ENCODE measurements at places on chromosomes 3 and 15.
A peak's percentile ranks its signal among the peaks of the same experiment; 100 is the strongest.

GRCh38 chr15:98963444-98963843, 44.1 kb downstream of the PGPEP1L start:
- no peak for DNase-seq

GRCh38 chr3:63975723-63976122, 47.6 kb downstream of the PSMD6 start:
- no peak for DNase-seq

DNA sequence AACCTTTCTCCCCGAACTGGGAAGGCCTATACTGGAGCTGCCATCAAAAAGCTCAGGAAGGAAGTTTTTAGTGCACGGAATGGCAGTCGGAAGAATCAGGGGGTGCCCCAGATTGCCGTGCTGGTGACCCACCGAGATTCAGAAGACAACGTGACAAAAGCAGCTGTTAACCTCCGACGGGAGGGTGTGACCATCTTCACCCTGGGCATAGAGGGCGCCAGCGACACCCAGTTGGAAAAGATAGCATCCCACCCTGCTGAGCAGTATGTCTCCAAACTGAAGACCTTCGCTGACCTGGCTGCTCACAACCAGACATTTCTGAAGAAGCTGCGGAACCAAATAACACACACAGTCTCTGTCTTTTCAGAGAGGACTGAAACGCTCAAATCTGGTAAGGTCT, 48.2 kb downstream of the COL6A6 start:
- DNase-seq: no peak

DNA sequence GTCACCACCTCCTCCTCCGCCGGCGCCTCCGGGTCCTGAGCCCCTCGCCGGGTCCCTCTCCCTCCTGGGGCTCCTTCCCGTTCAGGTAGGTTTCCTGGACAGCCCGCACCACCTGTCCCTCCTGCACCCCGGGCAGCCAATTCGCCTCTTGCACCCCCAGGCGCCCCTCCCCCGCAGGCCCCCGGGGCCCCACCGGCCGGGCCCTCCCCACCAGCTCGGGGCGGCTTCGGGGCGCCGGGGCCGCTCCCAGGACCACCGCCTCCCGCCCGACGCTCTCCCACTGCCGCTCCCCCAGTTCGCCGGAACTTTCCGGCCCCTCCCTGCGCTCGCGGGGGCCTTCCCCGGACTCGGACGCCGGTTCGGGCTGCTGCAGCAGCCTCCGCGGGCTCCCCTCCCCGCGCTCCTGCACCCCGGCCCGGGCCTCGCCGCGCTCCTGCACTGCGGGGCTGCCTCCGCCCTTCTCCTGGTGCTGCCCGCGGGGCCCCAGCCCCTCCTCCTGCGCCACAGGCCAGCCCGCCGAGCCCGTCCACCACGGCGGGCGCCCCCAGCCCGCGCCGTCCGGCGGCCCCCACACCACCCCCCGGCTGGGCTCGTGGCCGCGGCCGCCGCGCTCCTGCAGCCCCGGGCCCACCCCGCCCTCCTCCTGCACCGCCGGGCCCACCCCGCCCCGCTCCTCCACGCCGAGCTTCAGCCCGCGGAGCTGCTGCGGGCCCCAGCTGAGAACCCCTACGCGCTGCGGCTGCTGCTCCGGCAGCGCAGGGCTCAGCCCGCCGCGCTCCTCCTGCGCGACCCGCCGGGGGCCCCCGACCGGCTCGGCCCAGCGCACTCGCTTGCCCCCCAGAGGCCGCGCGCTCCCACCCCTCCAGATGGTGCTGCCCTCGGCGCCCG, 587 bp upstream of the TNK2 start:
- DNase-seq: peak; percentile 31

GRCh38 chr3:59783468-59783988, 733.7 kb upstream of the CFAP20DC start:
- DNase-seq: peak; percentile 66

- DNase-seq: peak; percentile 17
Observed at GRCh38 chr3:179016979-179017670, 54.5 kb downstream of the ZMAT3 start.

DNA sequence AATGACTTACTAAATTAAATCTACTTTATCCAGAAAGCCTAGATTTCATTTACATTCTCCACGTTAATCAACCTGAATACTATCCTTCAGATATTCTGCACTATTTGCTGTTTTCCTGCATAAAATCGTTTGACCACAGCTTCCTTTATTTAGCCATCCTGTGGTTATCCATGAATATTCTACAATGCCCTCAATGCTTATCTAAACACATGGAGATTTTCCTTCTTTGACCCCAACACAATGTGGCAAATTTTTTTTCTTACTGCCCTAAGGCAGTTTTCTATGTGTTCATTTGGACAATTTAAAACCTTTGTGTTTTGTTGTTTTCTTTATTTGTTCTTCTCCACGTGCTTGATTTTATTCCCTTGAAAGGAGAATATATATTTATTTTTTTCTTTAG, 495.5 kb upstream of the ROBO1 start:
- DNase-seq: no peak

All from activated CD4-positive, alpha-beta T cell treated with anti-CD3 and anti-CD28 coated beads, Interleukin-2, Interleukin-6, amounts not matched to agents 100 ng/mL and 50 ng/mL, durations not matched to agents 16 hours and 8 hours (primary cell).